Stimulated activated CD8-positive, alpha-beta memory T cell treated with anti-CD3 and anti-CD28 coated beads, Interleukin-7, amount 100 ng/mL, for 4 hours (primary cell): ENCODE measurements at places on chromosomes 3 and 15.

GRCh38 chr15:98906712-98907083 is 100.9 kb downstream of the PGPEP1L start:
- DNase-seq: no peak

GRCh38 chr3:116338713-116339112 is 106.6 kb downstream of the LSAMP start:
- DNase-seq: no peak

DNA sequence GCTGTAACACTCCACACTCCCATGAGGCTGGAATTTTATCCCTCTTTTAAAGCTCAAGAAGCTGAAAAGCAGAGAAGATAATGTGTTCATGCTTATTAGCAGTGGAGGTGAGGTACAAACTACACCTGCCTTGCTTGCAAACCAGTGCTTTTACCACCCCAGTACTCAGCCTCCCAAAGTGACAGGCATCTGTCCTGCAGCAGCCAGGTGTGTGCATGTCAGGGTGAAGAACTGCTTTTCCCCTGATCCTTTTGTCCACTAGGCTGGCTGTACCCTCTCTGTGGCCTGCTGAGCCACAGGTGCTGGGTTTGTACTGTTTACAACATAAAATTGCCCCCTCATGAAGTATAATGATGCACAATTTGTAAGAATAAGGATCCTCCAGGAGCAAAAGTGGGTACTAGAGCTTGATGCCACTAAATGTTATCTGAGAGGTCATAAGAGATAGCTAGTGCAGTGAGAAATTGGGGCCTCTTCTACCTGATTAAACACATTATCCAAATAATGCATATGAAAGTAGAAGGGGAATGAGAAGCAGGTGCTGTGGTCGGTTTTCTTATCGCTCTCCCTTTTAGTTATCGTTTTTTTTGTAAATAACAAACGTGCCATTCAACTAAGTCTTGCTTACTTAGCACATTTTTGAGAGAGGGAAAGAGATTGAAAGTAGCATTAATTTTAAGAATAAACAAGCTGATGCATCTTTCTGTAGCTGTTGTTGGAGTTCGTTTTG is 39.2 kb upstream of the GADL1 start:
- no peak for DNase-seq

GRCh38 chr15:44712346-44713005 is 1.2 kb downstream of the B2M start:
- no peak for DNase-seq
